Left lung (tissue), 14 donors: ENCODE measurements at places on chromosomes 12 and 14. TPM values are rescaled to one million over a fixed set of nuclear protein-coding genes. Genes with fewer than 3 reads are reported as not detected.

Gene MAP3K9
- 10.7 TPM for total RNA-seq

Gene NOXRED1
- total RNA-seq, result 0.26 TPM

Gene PRKD1
- total RNA-seq, result 15.5 TPM

Gene CLEC4C
- not detected for total RNA-seq

Gene ALG10B
- total RNA-seq, result 9.4 TPM

- DNase-seq, result no peak
These were observed 8.0 kb downstream of the SCNN1A start for GRCh38 chr12:6367065-6367968.

DNA sequence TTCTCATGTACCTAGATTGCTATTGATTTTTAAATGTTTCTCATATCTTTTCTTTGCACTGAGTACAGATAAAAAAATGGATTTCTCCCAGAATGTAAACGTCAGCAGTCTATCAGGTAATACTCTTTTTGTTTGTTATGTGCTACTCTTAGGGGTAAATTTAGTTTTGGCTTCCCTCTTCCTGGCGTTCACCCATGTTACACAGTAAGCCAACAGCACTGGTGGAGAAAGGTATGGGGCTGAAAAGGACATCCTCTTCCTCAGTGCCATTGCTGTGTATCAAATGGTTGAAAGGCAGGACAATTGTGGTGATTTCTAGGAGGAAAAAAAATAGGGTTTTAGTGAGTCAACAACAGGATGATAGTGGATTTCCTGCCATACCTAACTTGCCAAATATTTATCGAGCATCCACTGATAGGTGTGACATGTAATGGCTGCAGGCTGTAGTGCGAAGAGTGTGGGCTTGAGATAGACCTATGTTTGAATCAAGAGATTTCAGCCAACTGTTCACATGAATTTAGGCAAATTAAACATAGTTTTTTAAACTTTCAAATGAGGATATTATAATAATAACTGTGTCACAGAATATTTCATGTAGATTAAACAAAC, 7.5 kb downstream of the KLRF2 start:
- no peak for DNase-seq

- DNase-seq, result no peak
These were observed 76.6 kb downstream of the ZNF664 start for GRCh38 chr12:124049451-124050094.

GRCh38 chr12:65721541-65722190, 102.6 kb upstream of the HMGA2 start:
- DNase-seq, result no peak

- no peak for DNase-seq
These were observed 44.5 kb downstream of the ALKBH1 start for GRCh38 chr14:77663293-77663692.

DNA sequence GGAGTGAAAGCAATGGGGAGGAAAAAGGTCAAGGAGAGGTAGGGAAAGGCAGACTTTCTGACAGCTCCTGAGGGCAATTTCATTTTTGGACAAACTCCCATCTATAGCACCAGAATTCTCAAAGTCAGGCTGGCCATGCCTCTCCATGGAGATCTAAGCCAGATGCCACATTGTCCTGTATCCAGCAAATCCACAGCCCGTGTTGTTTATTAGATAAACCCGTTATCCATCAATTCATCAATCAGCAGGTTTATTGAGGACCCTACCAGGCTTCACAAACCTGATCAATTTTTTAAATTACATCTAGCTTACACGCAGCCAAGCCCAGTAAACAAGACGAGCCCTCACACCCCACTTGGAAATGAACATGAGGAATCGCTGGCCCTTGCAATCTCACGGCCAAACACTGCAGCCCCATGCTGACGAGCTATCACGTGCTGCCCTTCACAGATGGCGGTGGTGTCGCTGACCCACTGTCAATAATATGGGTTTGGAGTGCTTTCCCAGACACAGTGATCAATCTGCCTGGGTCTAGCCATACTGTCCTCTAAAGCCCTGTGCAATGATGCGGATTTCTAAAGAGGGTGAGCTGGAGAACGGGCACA, 332.9 kb downstream of the DPF3 start:
- no peak for DNase-seq

DNA sequence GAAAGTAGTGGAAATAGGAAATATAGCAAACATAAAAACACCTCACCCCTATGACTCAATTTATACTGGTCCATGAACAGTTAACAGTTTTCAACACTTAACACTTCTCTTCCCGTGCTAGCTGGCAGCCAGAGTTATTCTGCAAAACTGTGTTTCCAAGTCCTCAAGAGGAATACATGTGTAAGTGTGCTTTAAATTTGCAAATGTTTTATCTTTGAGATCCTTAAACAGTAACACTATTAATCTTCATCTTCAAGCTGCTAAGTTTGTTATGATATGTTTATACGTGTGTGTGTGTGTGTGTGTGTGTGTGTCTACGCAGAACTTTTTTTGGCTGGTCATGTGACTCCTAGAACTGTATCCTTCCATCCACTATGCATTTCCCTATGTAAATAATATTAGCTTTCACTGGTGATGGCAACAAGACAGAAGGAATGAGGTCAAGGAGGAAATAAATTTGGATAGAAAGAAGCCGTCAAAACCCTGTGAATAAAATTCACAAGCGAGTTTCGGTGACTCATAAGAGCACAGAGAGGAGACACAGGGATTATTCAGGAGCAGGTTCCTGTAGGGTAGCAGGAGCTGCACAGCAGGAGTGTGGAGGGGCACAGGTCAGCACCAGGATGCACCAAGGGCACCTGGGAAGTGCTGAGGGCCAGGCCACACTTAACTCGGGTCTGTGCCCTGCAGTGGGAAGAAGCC, 105.9 kb upstream of the ETV6 start:
- no peak for DNase-seq

- DNase-seq, result no peak
These were observed 7.7 kb upstream of the RARG start for GRCh38 chr12:53239643-53240258.

GRCh38 chr12:115251727-115252126, 567.8 kb upstream of the TBX3 start:
- DNase-seq, result no peak

DNA sequence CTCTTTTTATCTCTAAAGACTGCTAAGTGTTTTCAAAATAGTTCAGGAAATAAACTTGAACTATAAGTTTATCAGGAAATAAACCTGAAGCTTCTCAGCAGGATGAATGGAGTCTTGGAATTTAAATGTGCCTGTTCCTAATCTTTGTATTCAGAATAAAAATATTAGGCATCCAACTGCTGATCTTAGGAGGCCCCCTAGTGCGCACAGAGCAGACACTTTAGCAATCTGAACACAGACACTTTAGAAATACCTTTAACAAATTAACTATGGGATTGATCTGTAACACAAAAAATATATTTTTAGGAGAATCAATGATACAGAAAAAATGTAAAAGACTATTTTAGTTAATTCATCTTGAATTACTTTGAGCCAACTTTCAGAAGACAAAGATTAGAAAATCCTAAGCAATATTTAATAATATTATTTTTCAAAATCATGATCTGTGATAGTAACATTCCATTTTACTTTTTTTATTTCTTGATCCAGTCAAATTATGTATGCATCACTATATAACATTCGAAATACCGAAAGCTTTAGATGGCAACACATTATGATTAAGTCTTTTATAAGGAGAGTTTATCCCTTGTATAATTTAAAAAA, 80.9 kb downstream of the SLC41A2 start:
- no peak for DNase-seq

DNA sequence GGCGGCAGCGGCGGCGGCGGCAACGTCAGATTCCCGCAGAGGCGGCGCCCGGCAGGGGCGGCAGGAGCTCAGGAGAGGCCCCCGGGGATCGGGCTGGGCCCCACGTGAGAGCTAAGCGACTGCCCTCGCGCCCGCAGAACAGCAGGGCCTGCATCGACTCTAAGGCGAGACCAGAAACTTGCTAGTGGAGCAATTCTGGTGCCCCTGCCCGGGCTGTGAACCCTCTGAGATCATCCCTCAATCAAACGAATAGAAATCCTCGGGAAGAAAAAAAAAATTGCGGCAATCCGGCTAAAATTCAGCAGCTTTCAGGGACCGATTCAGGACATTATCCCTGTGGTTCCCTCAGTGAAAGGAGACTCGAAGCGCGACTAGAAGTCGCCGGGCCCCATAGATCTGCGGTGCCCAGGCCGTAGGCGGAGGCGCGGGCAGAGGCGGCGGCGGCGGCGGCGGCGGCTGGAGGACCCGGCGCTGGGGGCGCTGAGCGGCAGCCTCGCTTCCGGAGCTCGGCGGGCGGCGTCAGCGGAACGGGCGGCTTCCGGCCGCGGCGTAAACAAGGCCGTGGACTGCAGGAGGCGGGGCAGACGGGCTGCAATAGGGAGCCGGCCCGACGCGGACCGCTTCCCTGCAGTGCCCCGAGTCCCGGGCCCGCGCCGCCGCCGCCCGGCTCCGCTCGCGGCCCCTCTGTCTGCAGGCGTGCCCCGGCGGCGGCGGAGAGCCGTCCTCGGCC, at the start of gene KLHDC2:
TSS of gene KLHDC2 (plus strand) at position 583 of the 730 bp plus-strand sequence. CDS start 316 bp downstream, outside the sequence.
- DNase-seq, result peak; percentile 84

DNA sequence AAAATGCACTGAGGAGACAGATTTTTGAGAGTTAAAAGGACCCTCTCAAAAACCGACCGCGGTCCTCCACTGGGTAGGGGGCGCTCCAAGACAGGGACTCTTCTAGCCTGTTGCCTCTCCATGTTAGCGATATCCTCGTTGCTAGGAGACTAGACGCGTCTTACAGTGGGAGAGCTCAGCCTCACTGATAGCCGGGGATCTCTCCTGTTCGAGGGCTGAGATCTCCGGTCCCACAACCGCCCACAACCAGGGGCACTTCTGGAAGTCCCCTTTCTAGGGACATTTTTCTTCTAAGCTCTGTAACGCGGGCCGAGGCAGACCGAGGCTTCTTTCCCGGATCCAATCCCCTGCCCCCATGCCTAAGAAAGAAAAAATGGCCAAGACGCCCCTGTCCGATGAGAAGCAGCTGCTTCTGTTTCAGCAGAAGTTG, 21.3 kb downstream of the FKBP11 start:
- peak; percentile 93 for DNase-seq

GRCh38 chr14:87916103-87916885, 76.7 kb downstream of the GALC start:
- peak; percentile 69 for DNase-seq
